ENCODE measurements at places on chromosomes 12 and 14.

DNA sequence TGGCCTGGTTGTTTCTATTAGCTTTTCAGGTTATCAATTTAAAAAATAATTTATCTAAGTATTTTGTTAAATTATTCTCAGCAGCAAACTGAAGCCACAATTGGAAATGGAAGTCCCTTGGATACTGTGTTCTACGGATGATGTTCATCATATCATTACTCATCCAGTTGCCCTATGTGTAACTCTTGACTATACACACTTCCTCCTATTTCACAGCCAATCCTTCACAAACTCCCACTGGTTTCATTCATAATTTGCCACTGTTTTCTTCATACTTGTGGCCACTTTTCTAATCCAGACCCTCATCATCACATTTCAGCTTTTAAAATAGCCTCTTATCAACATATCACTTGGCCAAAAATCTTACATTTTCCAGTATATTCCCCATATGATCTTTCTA, 84.0 kb downstream of the CATSPERB start:
- DNase-seq, result no peak

DNA sequence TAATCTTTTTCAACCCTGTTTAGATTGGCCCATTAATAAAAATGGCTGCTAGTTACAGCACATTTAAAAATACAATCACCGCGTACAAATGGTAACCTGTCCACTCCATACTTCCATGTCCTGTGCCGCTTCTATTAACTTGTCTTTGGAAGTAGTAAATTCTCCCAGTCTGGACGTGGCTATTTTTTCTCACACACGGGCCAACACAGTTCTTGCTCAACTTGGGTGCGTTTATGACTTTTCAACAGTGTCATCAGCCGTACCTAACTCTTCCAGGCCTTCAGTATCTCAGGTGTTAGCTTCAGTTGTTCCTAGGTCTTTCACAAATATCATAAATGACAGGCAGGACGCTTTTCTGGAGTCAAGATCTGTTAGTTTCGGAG, 475 bp upstream of the PCNX1 start:
- DNase-seq, result no peak

DNA sequence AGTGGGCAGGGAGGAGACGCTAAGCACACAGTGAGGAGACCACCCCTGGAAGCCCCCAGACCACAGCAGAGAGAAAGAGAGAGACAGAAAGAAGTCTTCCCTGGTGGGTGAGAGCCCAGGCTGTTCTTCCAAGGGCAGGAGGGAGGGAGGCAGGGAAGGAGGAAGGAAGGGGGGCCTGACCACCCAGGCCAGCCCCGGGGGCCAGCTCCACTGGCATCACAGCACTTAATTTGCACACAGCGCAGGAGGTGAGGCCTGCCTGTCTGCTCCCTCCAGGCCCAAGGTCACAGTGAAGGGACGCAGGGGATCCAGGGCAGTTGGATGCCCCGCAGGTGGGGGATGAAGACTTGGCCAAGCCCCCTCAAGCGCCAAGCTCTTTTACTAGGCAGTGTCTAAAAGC, 141.9 kb upstream of the C14orf180 start:
- DNase-seq, result no peak

GRCh38 chr12:14613718-14614117, 46.0 kb upstream of the PLBD1 start:
- no peak for DNase-seq

- no peak for DNase-seq
Observed at GRCh38 chr12:69994724-69995173, 169.7 kb downstream of the MYRFL start.

- DNase-seq, result no peak
Observed at GRCh38 chr14:28629328-28630004, 137.1 kb upstream of the FOXG1 start.

GRCh38 chr14:96160076-96160912, 44.3 kb upstream of the BDKRB2 start:
- no peak for DNase-seq

GRCh38 chr14:87449016-87449415, 544.0 kb downstream of the GALC start:
- DNase-seq, result no peak

- no peak for DNase-seq
Observed at GRCh38 chr14:93926873-93927799, at the start of gene FAM181A. Gene FAM181A (plus strand): TSS chr14:93927344. CDS start chr14:93928286, 942 bp downstream.

DNA sequence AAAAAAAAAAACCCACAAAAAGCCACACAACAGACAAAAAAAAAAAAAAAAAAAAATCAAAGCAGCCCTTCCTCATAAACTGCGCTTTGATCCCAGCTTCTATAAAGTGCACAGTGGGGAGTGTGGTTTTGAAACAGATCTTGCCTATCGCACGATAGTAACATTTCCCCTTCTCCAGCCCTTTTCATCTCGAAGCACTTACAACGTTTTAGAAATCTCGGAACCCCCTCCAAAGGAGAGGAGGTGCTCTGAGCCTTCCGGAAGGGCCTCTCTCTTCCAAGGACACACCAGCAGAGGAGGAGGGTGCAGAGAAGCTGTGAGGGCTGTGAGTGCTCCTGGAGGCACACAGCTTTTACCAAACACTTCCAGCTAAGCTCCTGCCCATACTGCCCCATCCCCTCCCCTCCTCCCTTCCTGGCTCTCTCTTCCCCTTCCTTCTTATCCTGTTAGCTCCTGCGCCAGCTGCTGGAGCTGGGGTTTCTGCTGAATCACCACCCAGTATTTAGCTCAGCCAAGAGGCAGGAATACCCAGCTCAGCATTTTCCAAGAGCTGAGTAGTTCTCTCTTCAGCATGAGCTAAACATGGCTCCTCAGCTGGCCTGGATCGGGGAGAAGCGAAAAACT, 28.4 kb downstream of the SLC7A8 start:
- no peak for DNase-seq

DNA sequence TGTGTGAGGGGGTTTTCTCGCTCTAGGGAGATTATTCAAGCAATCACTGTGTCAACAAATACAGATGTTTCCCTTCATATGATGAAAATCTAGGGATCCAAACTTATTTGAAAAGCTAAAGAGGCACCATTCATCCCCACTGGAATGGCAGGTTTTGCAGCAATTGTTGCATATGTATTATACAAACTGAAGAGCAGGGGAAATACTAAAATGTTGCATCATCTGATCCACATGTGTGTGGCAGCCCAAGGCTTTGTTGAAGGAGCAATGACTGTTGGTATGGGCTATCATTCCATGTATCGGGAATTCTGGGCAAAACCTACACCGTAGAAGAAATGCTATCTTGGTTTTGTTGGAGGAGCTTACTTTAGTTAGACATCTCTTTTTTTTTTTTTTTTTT, 4.1 kb upstream of the PRPF40B start:
- DNase-seq, result no peak

- no peak for DNase-seq
Observed at GRCh38 chr12:51524386-51524901, 66.6 kb upstream of the SCN8A start.

DNA sequence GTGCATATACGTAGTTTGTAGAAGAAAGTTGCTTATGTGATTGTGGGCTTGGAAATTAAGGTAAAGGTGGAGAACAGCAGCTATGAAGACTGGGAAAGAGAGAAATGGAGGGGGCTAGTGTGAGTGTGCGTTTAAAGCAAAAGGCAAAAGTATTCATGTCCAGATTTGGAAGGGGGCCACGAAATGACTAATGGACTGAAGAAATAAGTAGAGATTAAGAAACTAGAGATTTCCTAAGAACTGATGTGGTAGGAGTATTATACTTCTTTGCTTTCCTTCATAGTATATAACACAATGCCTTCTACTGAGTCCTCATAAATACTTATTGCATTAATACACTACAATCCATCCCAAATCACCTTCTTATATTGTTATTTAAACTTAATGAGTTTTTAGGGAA, 298.6 kb upstream of the NOVA1 start:
- no peak for DNase-seq

DNA sequence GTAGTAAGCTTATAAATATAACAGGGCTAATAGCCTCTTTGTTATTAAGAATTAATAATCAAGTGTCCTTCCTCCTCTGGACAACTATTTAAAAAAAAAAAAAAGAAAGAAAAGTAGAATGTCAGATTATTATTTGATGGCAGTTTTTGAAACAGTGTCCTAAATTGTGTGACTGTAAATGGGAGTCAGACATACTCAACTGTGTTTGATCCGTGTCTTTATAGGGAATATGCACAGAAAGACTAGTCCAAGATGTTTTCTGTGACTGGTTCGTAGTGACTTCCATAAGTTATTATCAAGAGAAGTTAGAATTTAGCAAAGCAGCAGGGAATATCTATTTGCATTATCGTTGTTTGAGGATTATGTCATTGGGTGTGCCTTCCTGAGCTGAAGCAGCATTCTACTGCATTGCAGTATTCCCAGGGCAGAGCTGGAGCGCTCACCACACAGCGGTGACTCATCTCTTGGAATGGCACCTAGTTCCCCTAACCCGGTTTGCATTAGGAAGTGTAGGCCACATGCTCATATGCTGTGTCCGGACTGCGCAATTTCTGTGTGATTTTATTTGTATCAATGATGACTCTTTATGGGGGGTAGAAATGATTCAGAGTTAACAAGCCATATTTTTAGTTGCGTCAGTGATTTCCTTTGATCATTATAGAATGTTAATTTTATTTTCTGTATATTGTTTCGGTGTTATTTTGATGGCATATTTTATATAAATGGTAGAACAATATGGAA, 7.9 kb downstream of the DYNC1H1 start:
- no peak for DNase-seq

DNA sequence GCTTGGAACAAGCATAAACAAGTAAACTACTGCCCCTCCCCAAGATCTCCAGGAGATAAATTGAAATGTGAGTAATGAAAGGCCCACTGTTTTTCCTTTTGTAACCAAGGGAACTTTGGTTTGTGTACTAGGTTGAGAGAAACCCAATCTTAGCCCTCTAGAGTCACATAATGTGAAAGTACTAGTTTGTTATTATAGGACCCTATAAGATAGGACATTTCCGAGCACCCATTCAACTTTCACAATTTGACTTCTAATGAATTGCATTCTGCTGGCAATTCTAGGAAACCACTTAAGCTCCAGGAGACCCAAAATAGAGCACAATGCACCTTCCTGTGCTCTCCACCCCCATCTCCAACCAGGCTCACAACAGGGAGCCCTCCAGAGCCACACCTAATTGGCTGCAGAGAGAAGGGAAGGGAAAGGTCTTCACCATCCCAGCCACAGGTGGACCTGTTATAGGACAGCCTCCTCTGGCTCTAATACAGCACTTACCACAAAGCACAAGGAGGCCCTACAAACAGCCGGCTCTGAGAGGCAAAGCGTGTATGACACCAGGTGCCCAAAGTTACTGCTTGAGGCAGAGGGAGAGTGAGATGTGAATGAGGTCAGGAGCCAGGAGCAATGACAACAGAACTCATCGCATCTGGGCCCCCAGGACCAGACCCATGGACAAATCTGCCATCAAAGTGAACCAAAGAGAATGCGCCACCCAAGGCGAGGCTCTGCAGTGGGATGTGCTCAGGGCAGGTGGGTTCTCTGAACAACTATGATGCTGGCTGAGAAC, 163.3 kb upstream of the NTF3 start:
- DNase-seq, result no peak

GRCh38 chr14:89911010-89911919, 43.3 kb downstream of the EFCAB11 start:
- DNase-seq, result no peak

DNA sequence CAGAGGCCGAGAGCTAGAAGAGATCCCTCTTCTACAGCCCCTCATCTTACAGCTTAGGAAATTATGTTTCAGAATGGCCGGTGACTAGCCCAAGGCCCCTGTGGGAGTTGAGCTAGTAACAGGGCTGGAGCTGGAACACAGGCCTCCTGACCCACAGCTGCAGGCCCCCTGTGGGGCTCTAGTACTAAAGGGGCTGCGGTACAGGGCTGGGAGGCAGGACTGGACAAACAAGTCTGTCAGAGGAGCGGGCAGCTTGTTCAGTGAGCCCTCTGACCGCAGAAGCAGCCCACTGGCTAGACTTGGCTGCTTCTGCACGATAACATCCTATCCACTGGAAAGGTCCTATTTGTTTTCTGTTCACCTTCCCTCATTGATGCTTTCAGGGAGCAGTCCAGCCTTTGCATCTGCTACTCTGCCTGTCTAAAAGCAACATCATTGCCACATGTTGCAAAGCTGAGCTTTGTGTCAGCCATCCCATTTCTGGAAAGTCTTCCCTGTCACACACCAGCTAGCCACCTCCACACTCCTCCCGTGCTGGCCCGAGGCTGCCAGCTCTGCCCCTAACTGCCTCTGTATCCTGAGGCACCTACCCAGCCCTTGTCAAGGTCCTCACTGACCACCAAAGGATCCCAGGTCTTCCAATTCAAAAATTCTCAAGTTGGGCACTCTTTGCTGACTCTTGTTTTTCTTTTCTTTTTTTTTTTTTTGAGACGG, 10.2 kb downstream of the PSMC1 start:
- no peak for DNase-seq

- DNase-seq, result no peak
Observed at GRCh38 chr12:127149226-127149964, 1117.6 kb upstream of the TMEM132C start.

DNA sequence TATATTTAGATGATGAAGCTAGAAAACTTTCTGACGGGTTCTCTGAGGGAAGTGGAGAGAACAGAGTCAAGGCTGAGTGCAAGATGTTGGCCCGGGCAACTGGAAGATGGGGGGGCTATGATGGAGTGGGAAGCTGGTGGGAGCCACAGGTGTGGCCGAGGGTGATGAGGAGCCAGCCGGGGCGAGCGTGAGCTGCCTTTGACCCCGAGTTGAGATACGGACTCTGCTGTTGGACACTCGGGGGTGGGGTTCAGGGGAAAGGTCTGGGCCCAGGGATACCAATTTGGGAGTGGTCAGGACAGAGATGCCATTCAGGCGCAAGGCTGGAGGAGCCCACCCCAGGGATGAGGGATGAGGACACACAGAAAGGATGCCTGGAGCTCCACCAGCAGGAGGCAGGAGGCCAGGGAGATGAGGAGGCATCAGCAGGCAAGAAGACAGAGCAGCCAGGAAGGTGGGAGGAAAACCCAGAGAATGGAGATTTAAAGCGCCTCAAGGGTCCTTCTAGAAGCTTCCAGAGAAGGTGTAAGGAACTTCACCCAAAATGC, 9.0 kb downstream of the SCARB1 start:
- DNase-seq, result no peak

DNA sequence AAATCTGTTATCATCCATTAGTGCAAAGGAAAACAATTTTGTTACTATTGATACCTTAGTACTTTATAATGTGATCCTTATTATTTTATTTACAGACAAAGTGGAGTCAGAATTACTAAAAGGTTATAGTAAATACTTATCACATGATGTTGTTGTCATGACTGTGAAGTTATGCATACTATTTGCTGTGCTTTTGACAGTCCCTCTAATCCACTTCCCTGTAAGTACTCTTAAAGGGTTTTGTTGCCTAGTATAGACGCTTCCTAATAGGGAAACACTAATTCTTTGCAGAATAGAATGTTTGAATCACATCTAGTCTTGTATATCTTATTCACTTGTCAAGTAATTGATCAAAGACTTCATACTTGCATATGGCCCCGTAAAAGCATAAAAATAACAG, 69.4 kb downstream of the SLC38A6 start:
- no peak for DNase-seq

- no peak for DNase-seq
Observed at GRCh38 chr14:103156651-103157378, 33.6 kb downstream of the TNFAIP2 start.
